H1 (cell line): ENCODE measurements at places on chromosomes 7 and 10. TPM values are rescaled to one million over a fixed set of nuclear protein-coding genes. Genes with fewer than 3 reads are reported as not detected.

Gene ZNF789
- 9.4 and 12.5 TPM in 2 replicates for polyA plus RNA-seq

DNA sequence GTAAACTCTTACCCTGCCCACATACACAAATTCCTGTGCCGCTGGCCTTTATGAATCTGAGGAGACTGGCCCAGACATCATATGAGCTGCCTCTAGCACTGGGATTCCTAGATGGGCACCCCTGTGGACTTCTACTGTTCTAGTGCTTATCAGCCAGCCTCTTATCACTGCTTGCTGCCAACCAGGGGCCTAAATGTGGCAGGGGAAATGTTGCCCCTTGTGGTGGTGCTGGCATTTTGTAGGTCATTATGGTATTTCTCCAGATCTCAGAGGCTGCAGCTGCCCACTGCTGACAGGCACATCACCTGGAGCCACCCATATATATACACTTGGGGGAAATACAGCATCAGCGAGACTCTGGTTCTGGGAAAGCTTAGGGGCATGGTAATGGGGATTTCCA lies 5.4 kb downstream of the SFR1 start:
- DNase-seq: no peak

Gene GPR15LG
- polyA plus RNA-seq: not detected in 2 replicates

Gene PDE6C
- not detected in 2 replicates for polyA plus RNA-seq

DNA sequence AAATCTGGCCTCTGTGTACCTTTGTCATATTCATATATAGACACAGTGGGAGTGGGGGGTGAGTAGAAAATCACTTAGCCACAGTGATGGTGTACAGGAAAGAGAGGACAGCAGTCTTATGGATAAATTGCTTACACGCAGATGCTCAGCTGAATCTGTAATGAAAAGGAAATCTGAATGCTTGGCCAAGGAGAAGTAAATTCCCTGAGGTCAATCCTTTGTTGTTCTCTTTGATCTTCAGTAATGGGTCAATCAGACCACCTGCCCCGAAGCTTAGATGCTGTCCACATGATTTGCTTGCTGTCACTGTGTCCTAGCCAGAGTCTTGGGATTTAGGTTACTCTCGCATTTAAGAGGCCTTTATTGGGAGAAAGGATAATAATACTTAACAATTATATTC lies 18.4 kb upstream of the EPHB6 start:
- no peak for DNase-seq

- DNase-seq: no peak
Observed at GRCh38 chr10:21724020-21724589, 190.1 kb downstream of the MLLT10 start.

DNA sequence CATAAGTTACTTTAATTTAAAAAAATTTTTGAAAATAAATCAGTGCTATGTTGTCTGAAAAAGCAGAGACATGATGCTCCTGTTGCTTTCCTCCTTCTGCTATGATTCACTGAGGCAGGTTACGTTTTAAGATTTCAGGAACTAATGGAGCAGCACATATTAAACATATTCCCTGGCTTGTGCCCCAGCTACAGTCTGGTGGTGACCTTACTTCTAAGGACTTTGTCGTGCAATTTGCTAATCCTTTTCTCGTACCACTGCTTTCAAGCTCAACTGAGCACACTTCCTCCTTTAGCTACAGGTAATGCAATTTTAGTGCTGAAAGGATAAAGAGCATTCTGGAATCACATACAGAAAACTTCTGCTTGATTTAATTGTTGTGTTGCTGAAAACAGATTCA lies 16.2 kb upstream of the PRR15 start:
- no peak for DNase-seq

Gene CCDC3
- 3.2 and 3.4 TPM in 2 replicates for polyA plus RNA-seq

Gene C10orf67
- polyA plus RNA-seq: 0.03 and 0.05 TPM in 2 replicates

GRCh38 chr10:63213489-63213888 lies 80.4 kb downstream of the NRBF2 start:
- no peak for DNase-seq
